ENCODE measurements at places on chromosomes 5 and 9. TPM values are rescaled to one million over a fixed set of nuclear protein-coding genes. Genes with fewer than 3 reads are reported as not detected.

The GDF9 gene
- total RNA-seq: 0.60 TPM

The MAST4 gene
- total RNA-seq: 19.5 TPM

The TSSK1B gene
- total RNA-seq: 0.90 TPM

The ATP10B gene
- total RNA-seq: 9.0 TPM

The RGS14 gene
- 10.2 TPM for total RNA-seq

The GRXCR2 gene
- not detected for total RNA-seq

The DRD1 gene
- total RNA-seq: 0.21 TPM

The CDC25C gene
- not detected for total RNA-seq

The ENTPD2 gene
- total RNA-seq: 20.1 TPM

The CSF2 gene
- not detected for total RNA-seq

- DNase-seq: no peak
These were observed 6.8 kb downstream of the OBP2A start for GRCh38 chr9:135552698-135553171.

DNA sequence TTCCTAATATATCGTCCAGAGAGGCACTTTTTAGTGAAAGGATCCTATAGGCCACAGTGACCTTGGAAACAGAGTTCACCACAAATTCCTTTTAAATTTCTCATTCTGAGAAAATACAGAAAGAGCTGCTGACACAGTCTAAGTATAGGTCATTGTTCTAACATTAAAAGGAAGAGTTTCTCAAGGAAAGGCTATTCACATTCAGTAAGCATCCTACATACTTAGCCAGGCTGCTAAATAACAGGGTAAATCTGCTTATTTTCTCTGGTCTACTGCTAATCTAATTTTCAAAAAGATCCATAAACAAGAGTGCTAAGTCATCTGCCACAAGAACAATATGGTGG is 313.7 kb downstream of the PDE4D start:
- DNase-seq: no peak

DNA sequence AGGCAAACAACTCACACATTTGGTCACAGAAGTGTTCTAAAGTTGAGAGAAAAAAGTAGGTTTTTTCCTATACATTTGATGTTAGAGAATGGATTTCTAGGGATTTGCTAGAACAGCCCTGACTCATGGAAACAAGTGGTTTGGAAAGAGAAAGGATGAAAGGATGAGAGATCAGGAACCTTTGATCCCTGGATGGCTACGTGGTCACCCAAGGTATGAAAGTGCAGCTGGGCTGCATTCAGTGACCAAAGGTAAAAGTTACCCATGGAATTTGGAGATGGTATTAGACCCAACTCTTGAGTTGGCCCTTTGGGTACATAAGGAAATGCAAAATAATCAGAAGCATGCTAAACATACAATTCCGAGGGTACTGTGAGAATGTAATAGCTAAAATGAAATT is 61.3 kb upstream of the SPIN1 start:
- DNase-seq: no peak

GRCh38 chr5:160959804-160960203 is 107.8 kb upstream of the ATP10B start:
- DNase-seq: no peak

- DNase-seq: no peak
These were observed 838 bp downstream of the POLK start for GRCh38 chr5:75512383-75513074.

GRCh38 chr5:102701748-102702147 is 53.4 kb upstream of the PAM start:
- no peak for DNase-seq

DNA sequence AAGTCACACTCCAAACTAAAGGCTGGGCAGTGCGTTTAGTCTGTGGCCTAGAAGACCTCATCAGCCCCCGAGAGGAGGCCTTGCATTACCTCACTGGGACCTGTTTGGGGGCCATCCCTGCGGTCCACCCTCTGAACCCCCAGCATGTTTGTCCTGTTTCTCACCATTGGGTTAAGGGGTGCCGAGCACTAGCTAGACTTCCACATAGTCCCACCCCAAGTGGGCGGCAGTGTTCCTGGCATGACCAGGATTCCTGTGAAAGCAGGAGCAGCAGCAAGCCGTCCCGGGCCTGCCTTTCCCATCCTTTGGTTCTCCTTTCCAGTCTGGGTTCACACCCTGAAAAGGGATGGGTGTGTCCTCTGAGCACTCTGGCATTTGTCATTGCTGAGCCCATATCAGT is 26.6 kb upstream of the SAP30L start:
- no peak for DNase-seq

DNA sequence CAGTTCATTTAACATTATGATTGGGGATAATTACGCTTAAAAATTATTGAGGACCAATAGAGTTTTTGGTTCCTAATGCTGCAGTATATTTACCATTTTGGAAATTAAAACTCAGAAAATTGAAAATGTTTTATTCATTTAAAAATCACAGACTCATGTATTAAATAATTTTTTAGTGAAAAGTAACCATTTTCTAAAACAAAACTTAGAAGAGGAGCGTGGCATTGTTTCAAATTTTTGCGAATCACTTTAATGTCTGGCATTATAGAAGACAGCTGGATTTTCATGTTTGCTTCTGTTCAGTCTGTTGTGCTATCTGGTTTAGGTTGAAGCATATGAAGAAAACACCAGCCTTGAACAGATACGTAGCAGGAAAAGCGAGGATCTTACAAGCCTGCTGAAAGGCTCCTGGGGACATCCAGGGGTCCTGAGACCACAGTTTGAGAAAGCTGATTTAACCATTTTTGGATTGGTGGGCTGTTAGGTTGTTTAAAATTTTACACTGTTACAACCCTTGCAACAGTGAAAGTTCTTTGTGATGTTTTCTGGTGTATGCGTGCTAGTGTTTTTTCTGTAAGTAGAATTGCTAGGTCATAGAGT is 1.6 kb downstream of the ZFYVE16 start:
- no peak for DNase-seq

DNA sequence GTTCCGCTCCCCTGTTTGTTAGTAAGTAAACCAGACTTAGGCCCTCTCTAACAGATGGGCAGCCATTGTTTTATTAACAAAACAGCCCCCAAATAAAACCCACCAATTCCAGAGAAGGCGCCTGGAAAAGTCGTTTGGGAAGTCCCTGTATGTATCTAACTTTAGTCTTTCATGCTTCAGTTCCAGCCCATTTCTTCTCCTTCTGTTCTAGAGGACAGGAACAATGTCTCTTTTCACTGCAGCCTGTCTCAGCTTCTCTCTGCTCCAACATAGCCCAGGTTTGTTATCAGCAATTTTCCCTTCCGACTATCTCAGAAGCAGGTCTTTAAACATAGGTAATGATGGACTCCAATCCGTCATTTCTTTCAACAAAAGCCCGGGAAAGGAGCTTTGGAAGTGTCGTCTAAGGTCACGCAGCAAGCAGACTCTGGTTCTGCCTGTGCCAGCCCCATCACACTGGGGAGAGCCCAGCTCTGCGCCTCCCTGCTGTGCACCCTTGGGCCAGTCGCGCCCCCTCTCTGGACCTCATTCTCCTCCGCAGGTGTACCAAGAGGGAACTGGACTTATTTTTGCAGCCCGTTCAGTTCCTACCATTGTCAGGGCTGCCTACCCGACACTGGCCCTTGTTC is 9.6 kb upstream of the AKNA start:
- no peak for DNase-seq

- peak; percentile 60 for DNase-seq
These were observed 47.3 kb downstream of the PRLR start for GRCh38 chr5:35182910-35183535.

GRCh38 chr5:161258438-161258837 is 288.1 kb downstream of the GABRB2 start:
- no peak for DNase-seq

- no peak for DNase-seq
These were observed 63.4 kb upstream of the ENTREP1 start for GRCh38 chr9:69261636-69262035.

- DNase-seq: no peak
These were observed 232.3 kb upstream of the TBCA start for GRCh38 chr5:78008356-78008967.

DNA sequence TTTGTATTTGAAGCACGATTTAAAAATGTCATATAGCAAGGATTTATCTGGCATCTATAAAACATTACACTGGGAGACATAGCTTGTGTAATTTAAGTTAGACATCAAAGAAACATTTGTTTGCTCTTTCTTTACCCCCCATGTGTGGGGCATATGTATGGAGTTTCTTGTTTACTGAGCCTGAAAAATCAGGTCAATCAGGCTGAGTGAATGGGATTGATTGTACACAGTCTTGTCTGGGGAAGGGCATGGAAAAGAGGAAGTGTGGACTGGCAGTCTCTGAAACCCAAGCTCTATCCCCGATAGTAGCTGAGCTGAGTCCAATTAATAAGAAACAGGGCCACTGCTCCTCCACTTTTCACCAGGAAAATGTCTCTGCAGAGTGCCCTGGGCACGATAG is 49.4 kb downstream of the SLC46A2 start:
- DNase-seq: no peak

- no peak for DNase-seq
These were observed 25.2 kb upstream of the BASP1 start for GRCh38 chr5:17192191-17192590.

DNA sequence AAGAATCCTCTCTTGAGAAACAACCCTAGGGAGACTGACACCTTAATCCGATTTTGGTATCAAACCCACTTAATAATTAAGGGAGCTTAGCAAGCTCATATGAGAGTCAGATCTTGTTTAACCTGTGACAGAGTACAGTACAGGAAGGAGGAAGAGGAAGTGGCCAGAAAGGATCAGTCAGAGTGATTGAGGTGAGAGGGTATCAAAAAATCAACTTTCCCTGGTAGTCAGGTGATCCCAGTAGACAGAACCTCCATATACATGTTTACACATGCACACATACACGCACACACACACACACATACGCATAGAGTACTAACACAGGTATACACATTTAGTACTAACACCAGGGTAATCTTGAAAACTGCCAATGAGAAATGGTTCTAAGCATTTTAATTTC is 56.8 kb downstream of the GLIS3 start:
- DNase-seq: no peak

- DNase-seq: no peak
These were observed 10.2 kb downstream of the BTNL8 start for GRCh38 chr5:180908998-180909731.

DNA sequence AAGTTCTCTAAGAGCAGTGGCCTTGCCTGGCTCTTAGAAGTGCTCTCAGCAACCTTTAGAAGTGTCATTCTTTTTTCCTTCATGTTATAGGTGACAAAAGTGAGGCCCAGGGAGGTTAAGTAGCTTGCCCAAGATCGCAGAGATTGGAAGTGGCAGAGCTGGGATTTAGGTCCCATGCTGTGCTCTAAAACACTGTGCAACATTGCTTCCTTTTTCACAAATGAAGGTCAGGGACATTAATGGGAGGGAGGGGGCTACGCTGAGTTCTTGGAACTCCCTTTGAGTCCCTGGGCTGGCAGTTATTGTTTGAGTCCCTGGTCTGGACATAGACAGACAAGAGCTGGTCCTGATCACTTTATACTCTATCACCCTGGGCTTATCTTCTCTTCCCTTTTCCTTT is 45.3 kb downstream of the PAM start:
- no peak for DNase-seq

DNA sequence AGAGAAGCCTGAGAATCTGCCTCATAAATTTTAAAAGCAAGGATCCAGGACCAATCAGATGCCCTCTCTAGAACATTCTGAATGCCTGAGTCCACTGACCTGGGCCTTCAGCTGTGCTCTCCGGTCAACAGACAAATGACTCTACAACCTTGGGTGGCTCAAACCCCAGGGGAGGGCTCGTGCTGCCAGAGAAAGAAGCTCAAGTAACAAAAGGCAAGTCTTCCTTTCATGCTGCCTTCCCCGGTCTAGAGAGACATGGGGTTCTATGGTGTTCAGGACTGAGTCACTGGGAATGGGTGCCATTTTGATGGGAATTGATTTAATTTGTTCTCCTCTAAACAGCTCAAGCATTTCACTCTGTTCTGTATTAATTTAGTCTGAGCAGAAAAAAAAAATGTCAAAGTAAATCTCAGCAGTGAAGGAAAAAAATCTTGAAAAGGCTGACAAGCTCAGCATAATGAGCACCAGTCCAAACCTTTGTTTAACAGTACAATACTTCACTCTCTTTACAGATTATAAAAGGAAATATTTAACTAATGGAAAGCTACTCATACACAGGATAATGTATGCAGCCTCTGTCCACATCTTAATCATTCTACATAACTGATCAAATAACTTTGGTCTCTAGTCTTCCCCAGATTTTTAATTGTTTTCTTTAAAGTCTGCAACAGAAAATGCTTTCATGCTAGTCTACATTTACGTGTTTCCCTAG is 191.0 kb downstream of the GLIS3 start:
- no peak for DNase-seq

- DNase-seq: no peak
These were observed 1.5 kb upstream of the GFRA3 start for GRCh38 chr5:138275895-138276294.

DNA sequence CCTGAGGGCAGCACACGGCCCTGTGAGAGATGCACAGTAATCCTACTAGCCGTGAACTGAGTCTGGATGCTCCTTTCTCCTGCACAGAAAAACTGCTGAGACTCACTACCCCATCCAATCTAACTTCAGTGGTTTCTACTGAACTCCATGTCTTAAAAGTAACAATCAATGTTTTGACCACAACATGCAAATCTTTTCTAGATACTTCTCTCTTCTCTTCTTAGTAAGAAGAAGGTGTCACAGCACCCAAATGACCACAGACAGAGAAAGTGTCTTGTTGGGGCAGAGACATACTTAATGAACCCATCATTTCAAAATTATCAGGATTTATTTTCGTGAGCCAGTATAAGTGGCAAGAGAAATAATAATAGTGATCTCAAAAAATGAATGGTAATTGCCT is 285.8 kb upstream of the MEF2C start:
- DNase-seq: no peak

GRCh38 chr9:18516965-18517364 is 43.0 kb downstream of the ADAMTSL1 start:
- no peak for DNase-seq

DNA sequence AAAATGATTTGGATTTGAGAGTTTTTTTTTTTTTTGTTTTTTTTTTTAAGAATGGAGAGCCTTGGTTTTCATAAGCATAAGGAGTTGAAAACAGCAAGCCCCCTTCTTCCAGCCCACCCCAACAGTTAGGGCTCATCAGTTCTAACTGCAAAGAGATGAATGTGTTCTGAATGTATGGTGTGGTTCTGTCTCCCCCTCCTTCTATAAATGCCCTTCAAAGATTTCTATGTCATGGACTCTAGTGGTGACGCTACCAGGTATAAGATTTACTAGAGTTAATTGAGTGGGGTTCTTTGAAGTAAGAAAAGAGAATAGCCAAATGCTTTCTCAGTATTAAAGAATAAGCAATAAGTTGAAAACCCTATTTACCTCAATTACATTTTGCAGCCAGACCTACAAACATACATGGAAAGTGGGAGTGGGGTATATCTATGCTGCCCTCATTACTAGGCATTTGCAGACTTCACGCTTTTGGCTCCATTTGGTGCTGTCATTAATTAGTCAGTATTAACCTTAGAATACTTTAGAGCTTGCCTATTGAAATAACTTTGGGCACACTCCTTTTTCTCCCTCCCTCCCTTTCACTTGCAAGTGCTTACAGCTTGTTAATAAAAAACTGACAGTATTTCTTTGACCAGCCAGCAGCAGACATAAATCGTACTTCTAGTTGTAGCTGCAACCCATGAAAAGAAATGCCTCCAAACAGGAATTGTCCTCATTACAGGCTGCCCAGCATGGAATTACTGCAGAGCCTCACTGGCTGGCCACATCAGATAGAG is 667.2 kb upstream of the ZNF608 start:
- no peak for DNase-seq

Data from tibial nerve (tissue), 4 donors.